ENCODE measurements at places on chromosomes 1 and 21.

DNA sequence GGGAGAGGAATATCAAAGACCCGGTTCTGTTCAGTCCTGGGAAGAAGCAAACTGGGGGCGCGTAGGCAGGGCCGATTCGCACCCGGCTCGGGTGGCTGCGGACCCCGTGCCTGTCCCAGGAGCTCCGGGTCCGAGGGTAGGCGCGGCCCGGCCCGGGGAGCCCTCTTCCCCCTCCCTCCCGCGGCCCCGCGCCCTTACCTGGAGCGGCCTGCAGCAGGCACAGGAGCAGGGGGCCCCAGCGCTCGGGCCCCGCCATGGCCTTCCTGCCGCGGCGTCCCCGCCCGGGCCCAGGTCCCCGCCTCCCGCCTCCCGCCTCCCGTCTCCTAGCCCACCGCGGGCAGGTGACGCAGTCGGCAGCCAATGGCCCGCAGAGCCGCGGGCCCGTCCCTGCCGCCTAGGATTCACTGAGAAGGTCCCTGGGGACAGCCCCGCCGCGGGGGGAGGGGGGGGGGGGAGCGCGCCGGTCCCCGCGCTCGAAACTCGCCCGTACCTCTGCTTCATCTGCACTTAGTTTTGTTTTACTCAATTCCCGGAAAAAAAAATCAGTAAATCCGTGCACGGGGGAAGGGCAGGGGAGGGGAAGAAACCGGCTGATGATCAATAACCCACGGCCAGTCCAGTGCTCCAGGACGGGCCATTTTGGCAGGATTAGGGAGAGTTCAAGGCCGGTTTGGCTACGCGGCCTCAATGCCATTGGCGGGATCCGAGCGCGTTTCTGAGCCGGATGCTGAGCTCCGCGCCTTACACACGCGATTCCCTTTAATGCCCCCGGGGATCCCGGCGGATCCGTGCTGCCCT, at the start of gene IFNLR1:
TSS of gene IFNLR1 (minus strand) at position 297 of the 798 bp plus-strand sequence. CDS start at position 256, 41 bp downstream.
- peak; percentile 47 for DNase-seq

DNA sequence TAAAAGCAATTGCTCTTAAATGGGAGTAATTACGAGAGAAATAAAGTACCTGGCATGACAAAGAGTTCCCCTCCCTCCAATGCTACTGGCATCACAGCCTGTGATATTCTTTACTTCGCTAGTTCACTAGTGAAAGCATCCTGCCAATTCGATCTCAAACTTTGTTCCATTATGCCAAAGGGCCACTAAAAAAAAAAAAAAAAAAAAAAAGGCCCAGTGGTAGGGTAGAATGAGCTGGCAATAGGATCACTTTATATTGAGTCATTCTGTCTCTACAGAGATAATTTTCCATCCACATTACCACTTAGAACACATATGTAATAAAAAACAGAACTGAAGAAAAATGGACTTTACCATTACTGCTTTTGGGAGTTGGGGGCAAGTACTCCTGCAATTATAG, 11.2 kb downstream of the PUM1 start:
- DNase-seq, result no peak

GRCh38 chr1:170662561-170663403, 1.1 kb upstream of the PRRX1 start:
- no peak for DNase-seq

DNA sequence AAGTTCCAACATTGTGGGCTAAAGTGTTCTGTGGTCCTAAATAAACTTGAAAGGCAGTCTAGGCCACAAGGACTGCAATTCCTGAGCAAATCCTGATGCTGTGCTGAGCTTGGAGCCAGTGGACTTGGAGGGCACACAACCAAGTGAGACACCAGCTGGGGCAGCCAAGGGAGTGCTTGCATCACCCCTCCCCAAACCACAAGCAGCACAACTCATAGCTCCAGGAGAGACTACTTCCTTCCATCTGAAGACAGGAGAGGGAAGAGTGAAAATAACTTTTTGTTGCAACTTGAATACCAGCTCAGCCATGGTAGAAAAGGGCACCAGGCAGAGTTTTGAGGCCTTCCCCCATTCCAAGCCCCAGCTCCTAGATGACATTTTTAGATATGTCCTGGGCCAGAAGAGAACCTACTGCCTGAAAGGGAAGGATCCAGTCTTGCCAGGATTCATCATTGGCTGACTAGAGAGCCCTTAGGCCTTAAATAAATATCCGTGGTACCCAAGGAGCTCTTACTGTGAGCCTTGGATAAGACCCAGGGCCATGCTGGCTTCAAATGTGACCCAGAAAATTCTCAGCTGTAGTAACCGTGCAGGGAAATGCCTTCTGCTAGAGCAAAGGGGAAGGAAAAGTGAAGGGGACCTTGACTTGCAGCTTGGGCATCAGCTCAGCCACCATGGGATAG, 35.4 kb upstream of the LRRC8B start:
- DNase-seq, result no peak

DNA sequence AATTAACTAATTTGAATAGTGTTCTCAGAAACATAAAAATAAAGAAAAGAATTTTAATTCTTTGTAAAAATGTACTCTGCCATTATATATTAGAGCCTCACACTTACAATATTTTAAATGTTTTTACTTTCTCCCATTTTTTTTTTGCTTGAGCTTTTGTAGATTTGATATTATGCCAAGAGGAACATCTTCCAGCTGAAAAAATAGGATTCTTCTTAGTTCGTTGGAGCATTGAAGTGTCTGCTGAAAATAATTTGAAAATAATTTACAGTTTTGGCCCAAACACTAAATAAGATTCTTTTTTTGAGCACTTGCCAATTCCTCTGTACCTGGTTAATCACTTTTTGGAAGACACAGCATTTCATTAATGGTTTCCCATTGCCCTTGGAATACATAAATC, 175.0 kb upstream of the COL11A1 start:
- DNase-seq, result no peak

- no peak for DNase-seq
Measured at GRCh38 chr21:31829736-31830472, 42.9 kb upstream of the HUNK start.

DNA sequence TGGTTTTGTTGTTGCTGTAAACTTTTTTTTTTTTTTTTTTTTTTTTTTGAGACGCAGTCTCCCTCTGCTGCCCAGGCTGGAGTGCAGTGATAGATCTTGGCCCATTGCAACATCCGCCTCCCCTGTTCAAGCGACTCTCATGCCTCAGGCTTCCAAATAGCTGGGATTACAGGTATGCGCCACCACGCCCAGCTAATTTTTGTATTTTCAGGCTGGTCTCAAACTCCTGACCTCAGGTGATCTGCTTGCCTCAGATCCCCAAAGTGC, 78.9 kb upstream of the SLC45A1 start:
- DNase-seq, result no peak
